ENCODE measurements at places on chromosomes 16 and 17. TPM values are rescaled to one million over a fixed set of nuclear protein-coding genes. Genes with fewer than 3 reads are reported as not detected.

PRSS22 gene
- 7.5 TPM for polyA plus RNA-seq

TBC1D3C gene
- polyA plus RNA-seq: 0.21 TPM

PFAS gene
- polyA plus RNA-seq: 49.0 TPM

LGALS9C gene
- polyA plus RNA-seq: 0.04 TPM

GPRC5C gene
- polyA plus RNA-seq: 145 TPM

USP43 gene
- 8.1 TPM for polyA plus RNA-seq

- DNase-seq: no peak
These were observed 10.9 kb downstream of the RAB40C start for GRCh38 chr16:600781-601180.

GRCh38 chr16:54194334-54194743, 92.2 kb downstream of the IRX3 start:
- DNase-seq: no peak

DNA sequence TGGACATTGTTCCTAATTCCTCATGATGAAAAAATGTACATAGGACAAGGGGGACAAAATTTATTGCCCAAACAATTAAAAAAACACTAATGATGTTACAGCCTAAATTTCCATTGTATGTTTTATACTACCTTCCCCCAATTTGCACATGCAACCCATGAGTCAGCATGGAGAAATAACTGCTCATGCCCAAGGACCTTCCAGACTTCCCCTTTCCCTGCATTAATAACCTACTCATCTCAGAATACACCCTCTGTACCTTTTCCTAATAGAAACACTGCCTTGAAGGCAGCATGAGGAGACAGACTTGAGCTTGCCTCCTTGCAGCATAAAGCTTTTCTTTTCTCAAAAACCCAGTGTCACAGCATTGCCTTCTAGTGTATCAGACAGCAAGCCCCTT, 2402.8 kb downstream of the TP53TG3F start:
- no peak for DNase-seq

DNA sequence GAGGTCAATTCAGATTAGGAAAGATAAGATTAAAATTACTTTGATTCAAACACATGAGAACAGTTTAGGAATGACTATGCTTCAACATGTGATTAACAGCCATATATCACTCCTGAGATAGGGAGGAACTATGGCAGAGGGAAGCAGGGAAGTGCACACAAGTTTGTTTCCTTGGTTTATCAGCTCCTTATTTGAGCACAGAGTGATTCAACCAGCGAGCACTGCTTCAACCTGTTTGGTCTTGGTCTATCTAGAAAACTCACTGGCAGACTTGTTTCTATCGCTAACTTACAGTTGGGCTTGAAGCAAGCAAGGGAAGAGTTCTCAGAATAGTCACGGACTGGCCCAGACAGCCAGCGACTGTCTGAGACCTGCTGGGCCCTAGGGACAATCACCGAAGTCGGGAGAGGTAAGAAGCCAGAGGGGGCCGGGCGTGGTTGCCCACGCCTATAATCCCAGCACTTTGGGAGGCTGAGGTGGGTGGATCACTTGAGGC, 23.5 kb downstream of the TUBG1 start:
- no peak for DNase-seq

- DNase-seq: peak; percentile 71
These were observed 9.0 kb upstream of the CDH5 start for GRCh38 chr16:66357523-66357928.

- DNase-seq: no peak
These were observed 10.7 kb upstream of the MEAK7 start for GRCh38 chr16:84514874-84515835.

DNA sequence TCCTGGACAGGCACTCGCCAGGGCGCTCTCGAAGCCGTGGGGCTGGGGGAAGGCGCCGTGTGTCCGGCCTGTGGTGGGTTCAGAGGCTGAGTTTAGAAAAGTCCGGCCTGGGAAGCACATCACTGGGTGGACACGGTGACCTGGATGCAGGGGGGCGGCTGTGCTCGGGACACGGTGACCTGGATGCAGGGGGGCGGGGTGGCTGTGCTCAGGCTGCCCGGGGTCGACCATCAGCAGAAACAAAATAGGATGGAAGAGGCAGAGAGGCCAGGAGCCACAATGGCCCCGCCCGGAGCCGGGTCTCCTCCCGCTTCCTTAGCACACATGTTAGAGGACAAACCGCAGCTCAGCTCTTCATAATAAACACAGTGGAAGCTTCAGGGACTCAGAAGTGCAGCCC, 43.2 kb upstream of the GNG13 start:
- DNase-seq: no peak

- DNase-seq: no peak
These were observed 350.2 kb downstream of the KIF2B start for GRCh38 chr17:54172985-54173316.

GRCh38 chr16:8571061-8571596, 19.2 kb downstream of the TMEM114 start:
- no peak for DNase-seq

DNA sequence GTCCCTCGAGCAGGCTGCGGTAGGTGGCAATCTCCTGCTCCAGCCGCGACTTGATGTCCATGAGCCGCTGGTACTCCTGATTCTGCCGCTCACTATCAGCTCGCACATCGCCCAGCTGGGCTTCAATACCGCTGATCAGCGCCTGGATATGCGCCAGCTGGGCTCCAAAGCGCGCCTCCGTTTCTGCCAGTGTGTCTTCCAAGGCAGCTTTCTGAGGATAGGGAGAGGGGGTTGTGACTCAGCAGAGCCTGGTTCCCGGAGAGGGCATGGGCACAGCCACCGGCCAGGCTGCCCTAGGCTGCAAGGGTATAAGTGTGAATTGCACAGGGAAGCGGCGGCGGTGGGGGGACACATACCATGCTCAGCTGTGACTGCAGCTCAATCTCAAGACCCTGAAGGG, 4.3 kb downstream of the KRT19 start:
- no peak for DNase-seq
